ENCODE measurements at places on chromosomes 1 and 21.
A peak's percentile ranks its signal among the peaks of the same experiment; 100 is the strongest.

DNA sequence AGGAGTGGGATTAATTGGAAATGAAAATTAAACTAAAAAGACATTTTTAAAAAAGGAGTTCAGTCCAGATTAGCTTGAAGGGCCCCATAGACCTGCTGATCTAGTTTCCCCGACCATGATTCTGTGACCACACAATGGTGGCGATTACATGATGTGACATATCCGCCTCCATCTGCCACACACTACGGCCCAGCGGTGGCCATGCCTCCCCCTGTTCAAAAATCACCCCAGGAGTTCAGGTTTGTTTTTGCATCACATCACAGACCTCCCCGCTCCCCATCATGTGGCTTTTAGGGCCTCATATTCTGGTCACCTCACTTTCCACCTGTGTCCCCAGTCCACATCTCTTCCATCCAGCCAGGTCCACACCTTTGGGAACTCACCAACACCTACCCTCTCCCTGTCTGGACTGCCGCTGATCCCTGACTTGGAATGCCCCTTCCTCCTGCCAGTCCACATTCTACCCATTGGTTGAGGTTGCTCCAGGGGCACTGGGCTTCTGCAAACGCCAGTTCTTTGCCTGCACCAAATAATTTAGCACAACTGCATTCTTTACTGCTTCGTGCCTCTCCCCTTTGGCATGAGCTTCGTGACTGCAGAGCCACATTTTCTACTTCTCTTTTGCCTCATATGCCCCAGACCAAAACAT, 38.9 kb downstream of the CD247 start:
- no peak for ATAC-seq

DNA sequence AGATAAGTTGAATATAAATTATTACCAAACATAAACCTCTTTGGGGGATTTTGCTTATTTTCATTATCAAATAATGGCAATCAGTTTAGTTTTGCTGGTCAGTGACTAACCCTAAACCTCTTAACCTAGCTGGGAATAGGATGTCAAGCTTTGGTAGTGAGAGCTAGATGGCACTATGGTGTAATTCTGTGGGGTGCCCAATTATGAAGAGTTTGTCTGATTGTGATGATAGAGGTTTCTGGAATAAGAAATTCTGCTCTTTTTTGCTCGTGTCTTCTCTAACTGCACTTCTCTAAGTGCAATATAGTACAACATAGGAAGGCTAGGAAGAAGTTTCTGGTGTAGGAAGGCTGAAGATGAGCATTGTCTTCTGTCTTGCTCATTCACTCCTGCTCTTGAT, 59.8 kb downstream of the XCL1 start:
- ATAC-seq = peak; percentile 73

- ATAC-seq = no peak
These were observed 206.1 kb downstream of the ZNF648 start for GRCh38 chr1:181855380-181855779.

GRCh38 chr1:241934866-241935265, 22.7 kb upstream of the BECN2 start:
- no peak for ATAC-seq

GRCh38 chr1:28162151-28162550, 14.3 kb downstream of the PTAFR start:
- ATAC-seq = no peak

DNA sequence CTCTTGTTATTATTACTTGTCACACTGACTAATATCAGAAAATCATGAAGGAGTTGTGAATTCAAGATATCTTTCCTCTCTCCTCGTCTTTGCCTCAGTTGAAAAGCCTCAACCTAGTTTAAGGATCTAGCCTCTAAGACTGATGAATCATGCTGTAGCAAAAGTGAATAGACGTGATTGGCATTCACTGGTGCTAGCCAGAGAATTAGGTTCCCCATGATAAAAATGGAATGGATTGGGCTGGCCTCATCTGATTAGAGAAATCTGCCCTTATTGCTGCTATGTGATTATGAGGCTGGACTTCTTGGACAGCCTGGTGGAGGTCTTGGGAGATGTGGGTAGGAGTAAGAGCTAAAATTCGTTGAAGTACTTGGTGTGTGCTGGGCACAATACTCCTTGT, 208.2 kb downstream of the BACH1 start:
- ATAC-seq = no peak

DNA sequence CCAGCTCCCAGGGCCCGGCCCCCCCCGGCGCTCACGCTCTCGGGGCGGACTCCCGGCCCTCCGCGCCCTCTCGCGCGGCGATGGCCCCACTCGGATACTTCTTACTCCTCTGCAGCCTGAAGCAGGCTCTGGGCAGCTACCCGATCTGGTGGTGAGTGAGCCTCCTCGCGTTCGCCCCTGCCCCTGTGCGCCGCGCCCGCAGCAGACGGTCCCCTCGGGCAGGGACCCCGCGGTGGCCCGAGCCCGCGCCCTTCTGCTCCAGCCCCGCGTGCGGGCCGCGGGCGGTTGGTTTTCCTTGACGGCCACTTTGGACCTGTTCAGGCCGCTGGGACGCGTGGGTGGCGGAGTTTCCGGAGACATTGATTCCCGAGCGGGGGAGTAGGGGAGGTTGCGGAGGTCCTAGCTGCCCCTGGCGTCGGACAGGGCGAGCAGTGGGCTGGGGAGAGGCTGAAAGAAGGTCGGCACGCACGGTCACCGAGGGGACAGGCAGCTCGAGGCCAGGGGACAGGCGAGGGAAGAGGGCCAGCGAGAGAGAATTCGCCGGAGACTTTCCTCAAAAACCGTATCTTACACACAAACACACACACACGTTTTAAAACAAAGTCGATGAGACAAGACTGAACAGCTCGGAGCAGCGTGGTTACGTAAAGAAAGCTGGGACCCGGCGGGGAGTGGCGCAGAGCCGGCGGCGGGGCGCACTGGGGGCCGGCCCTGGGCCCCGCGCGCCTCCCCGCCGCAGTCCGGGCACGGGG, 427 bp downstream of the WNT3A start:
- no peak for ATAC-seq

DNA sequence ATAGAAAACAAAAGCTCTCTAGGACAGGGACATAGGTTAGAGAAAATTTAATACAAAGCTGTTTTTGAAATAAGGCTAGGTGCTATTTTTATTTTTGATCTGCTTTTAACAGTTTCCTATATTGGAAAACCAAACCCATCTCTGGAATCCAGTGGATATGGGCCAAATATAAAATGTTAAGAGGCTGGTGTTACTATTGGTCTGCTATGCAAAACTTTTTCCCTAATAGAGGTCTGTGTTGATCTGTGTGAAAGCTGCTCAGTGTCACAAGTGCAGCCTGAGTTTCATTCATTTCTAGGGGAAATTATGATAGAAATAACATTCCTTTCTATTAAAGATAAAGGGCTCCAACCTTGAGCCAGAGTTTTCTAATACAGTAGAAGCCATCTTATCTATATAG, 116.4 kb downstream of the OLFML2B start:
- peak; percentile 16 for ATAC-seq

GRCh38 chr1:94865360-94865759, 45.2 kb downstream of the SLC44A3 start:
- ATAC-seq = peak; percentile 3

DNA sequence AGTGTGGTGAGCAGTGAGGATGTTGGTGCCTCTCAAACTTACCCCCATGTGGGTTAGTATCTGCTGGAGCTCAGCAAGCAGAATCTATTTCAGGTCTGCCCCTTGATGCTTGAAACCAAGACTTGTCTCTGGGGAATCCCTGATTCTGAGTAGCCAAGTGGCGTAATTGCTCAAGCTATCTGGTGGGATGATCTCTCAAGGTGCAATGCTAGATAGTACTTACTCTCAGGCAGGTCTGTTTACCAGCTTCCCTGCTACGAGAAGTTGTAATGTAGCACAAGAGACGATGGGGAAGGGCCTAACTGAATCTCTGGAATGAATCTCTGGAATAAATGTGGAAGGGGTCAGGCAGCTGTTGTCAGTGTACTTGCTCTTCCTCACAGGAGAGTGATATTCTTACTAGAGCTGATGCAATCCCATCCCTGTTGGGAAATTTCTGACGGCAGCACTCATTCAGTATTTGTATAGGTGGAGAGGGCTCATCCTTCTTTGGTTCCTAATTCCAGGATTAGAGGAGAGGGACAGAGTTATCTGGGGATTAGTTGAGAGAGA, 65.4 kb downstream of the MACF1 start:
- ATAC-seq = no peak

DNA sequence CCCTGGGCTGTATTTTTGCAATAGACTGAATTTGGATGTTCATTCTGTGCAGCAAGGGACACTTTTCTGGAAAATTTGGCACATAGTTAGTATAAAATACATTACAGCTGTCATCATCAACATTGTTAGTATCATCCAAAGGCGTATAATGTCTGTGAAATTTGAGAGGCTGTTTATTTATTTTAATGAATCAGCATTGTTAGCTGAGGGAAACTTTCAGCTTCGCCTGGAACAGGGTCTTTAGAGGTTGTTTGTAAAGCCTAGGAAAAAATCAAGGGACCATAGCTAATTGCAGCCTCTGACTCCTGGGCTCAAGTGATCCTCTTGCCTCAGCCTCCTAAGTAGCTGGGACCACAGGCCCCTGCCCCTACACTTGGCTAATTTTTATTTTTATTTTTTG, 106.8 kb upstream of the USP24 start:
- ATAC-seq = no peak

GRCh38 chr1:113452921-113453770, 62.8 kb downstream of the MAGI3 start:
- peak; percentile 68 for ATAC-seq

GRCh38 chr1:19739628-19740027, 60.1 kb downstream of the TMCO4 start:
- ATAC-seq = no peak

DNA sequence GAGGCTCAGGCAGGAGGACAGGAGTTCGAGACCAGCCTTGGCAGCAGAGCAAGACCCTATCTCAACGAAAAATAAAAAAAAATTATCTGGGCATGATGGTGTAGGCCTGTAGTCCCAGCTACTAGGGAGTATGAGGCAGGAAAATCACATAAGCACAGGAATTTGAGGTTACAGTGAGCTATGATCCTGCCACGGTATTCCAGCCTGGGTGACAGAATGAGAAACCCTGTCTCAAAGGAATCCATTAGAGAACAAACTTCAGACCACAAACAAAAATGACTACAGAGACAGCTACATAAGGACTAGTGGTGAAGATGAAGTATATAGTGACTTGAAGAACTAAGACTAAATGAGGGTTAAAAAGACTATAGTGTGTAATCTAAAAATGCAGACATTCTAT, 233.1 kb downstream of the RERE start:
- ATAC-seq = no peak

GRCh38 chr1:2777424-2778219, 23.9 kb downstream of the TTC34 start:
- ATAC-seq = no peak

DNA sequence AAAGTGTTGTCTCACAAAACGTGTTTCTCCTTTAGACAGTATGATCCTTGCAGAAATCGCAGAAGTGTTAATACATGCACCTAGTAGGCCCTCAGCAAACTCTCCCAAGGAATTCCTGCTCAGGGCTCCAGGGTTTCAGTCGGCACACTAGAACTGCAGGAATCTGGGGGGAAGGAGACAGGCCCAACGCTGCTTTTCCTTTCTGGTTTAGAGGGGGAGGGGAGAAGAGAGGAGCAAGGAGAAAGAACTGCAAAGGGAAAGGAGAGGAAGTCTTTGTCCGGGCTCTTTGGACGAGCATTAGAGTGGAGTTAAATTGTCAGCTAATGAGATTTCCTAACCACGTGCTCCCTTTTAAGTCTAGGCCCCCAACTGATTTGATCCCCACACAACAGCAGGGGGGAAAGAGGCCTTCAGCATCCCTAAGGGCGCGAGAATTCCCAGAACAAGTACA, 103.7 kb upstream of the SOD1 start:
- no peak for ATAC-seq

DNA sequence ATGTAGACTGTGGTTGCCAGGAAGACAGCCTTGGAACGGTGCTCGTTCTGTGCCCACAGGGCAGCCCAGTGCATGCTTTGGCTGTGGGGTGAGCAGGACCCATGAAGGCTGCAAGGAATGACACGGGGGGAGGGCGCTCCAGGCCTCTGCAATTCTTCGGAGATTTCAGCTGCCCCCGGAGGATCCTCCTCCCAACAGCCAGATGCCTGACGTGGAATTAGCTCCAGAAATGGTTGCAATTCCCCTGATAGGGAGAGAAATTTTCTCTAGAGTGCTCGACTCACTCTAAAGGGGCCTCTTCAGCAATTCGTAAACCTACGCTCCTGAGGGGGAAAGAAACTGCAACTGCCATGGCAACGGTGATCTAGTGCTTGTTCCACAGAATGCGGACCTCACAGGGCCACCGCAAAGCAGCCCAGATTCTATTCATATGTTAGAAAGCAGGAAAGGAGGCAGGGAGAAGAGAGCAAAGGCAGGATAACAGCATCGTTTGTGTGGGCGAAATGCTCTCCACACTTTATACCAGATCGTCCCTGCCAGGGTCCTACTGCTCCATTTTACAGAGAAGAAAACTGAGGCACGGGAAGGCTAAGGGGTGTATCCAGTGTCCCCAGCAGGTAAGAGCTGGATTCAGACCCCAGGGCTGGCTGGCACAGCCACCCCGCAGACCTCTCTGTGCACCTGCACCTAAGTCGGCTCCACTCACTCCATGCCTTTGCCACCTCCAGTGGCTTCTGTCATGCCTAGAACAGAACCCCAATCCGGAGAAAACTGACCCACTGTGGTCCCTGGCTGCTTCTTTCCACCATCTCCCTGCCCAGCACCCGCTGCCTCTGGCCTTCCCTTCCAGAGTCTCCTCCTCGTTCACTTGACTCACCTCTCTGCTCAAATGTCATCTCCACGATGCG, 11.9 kb upstream of the PDE9A start:
- no peak for ATAC-seq

DNA sequence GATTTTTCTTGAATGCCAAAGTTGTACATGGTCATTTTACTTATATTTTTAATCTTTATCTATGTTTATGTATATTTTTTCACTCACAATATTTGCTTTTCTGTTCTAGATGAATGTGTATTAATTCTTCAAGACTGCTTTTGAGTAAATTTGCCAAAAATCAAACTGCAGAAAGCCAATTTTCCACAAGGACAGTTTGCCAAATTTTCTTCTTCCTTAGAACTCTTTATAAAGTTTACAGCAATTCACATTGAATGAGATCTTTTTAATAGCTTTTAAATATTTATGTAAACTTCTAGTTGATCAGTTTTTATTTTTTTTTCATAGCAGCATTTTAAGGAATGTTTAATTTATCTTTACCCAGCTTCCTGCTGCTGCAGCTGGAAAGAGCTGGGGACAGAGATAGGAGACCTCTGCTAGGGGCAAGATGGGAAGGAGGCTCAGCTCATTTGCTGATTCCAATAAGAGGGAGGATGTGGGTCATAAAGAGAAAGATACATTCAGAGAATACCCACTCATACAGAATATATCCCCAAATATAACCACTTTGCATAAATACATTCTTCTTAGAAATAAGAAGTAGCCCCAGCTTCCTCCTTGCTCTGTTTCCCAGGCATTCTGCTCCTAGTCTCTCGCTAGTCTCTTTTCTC, 93.0 kb downstream of the ODF2L start:
- ATAC-seq = no peak

GRCh38 chr1:25051504-25051903, 121.4 kb upstream of the RUNX3 start:
- ATAC-seq = no peak

GRCh38 chr1:155073377-155074242, 5.0 kb upstream of the EFNA3 start:
- ATAC-seq = no peak

DNA sequence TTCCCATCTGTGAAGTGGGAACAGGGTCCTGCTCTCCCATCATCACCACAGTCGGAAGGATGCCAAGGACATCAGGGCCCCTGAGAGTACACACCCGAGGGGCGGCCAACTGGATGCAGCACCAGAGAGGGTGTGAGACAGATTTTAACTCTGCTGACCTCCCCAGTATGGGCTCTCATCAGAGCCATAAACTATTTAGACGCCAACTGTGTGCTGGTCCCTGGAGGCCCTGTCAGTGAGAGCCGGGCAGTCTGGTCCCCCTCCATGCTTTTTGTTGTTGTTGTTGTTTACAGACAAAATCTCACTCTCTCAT, 1.7 kb downstream of the FGR start:
- ATAC-seq = no peak

Measured in SK-N-SH treated with all-trans-retinoic acid at 6 μM for 48 hours (cell line).